ENCODE measurements at places on chromosomes 3 and 15. TPM values are rescaled to one million over a fixed set of nuclear protein-coding genes. Genes with fewer than 3 reads are reported as not detected.

MKRN2OS gene
- 1.7 TPM for total RNA-seq

DNA sequence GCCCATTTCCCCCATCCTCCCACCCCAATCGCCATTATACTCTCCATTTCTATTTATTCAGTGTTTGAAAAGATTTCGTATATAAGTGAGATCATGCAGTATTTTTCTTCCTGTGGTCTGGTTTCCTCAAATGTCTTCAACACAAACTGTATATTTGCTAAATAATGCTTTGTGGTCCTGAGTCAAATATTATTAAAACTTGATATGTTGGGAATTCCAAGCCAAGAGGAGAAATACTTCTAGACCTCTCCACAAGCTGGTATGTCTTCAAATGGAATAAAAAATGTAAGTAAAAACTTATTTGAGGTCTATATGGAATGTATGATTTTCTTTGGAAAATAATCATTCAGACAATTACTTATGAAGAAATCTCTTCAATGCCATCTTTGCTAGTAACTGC lies 122.5 kb upstream of the TSC22D2 start:
- H3K36me3 ChIP-seq: no peaks in the 10 kb centered on the region
- H3K27ac ChIP-seq: no peak overlapping the region
- no peak for DNase-seq
- H3K27me3 ChIP-seq: no peaks in the 10 kb centered on the region
- H3K4me3 ChIP-seq: no peak overlapping the region
- H3K4me1 ChIP-seq: peaks cover 12% of the 10 kb centered on the region

STAB1 gene
- 0.63 TPM for total RNA-seq

- no peak overlapping the region for H3K4me3 ChIP-seq
- no peaks in the 10 kb centered on the region for H3K36me3 ChIP-seq
- peak; percentile 34 for DNase-seq
- H3K27me3 ChIP-seq: no peaks in the 10 kb centered on the region
- no peak overlapping the region for H3K27ac ChIP-seq
These were observed 25.1 kb upstream of the CSTA start for GRCh38 chr3:122299872-122300460.

DNA sequence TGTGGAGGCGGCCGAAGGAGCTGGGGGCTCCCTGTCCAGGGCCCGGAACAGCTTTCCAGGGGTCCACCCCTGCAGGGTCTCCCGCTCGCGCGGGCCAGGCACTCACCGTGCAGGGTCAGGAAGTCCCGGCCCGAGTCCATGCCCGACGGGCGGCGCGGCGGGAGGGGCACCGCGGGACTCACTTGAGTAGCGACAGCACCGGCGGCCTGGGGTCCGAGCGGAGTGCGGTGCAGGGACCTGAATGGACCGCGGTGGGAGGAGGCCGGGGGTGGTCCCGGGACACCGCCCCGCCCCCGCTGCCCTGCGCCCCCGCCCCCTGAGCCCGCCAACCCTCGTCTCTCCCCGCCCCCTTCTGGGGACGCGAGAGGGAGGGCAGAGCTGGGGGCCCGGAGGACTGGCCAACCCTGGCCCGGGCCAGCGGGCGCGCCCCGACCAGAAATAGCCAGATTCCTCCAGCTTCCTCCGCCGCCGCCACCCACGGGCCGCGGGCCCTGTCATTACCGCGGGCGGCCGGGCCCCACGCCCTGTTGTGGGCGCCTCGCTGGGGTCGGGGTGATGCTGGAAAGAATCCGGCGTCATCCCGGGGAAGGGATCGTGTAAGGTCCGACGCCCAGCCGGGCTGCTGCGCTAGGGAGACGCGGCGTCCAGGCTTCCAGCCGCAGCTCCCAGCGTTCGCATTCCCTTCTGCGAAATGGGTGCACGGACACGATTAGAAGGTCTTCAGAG lies at the start of gene PLCD1:
Gene PLCD1, minus strand, starts transcription at position 243 of the 726 bp plus-strand sequence. Its CDS starts 103 bp downstream, at position 140.
- peaks cover 24% of the 10 kb centered on the region for H3K4me1 ChIP-seq
- H3K4me3 ChIP-seq: no peak within 1 kb of the TSS
- peak within 1 kb of the TSS; percentile 63 for H3K27ac ChIP-seq
- no peaks in the 10 kb centered on the region for H3K27me3 ChIP-seq
- no peaks in the 10 kb centered on the region for H3K36me3 ChIP-seq

ACSBG1 gene
- not detected for total RNA-seq

DNA sequence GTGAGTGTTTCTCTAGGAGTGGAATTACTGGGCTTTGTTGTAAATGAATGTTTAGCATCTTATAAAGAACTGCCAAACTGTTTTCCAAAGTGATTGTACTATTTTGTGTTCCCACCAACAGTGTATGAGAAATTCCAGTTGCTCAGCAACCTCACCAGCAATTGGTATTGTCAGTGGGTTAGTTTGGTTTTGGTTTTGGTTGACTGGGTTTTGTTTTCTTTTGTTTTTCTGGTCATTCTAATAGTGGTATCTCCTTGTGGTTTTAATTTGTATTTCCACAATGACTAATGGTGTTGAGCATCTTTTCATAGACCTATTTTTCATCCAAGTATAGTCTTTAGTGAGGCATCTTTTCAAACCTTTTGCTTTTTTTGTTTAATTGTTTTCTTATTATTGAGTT lies 27.1 kb downstream of the FILIP1L start:
- no peak for DNase-seq
- no peaks in the 10 kb centered on the region for H3K27me3 ChIP-seq
- H3K4me3 ChIP-seq: no peak overlapping the region
- H3K4me1 ChIP-seq: peaks cover 55% of the 10 kb centered on the region
- H3K27ac ChIP-seq: peak overlapping the region; percentile 78

- no peak for DNase-seq
- H3K36me3 ChIP-seq: no peaks in the 10 kb centered on the region
- H3K27ac ChIP-seq: no peak overlapping the region
- no peak overlapping the region for H3K4me3 ChIP-seq
These were observed 96.8 kb downstream of the OSBPL10 start for GRCh38 chr3:31884251-31884650.

GRCh38 chr3:106025151-106025722 lies 156.4 kb upstream of the CBLB start:
- no peak for DNase-seq
- H3K27me3 ChIP-seq: no peaks in the 10 kb centered on the region
- H3K4me3 ChIP-seq: no peak overlapping the region
- H3K4me1 ChIP-seq: no peaks in the 10 kb centered on the region
- H3K36me3 ChIP-seq: no peaks in the 10 kb centered on the region
- peak overlapping the region; percentile 14 for H3K27ac ChIP-seq

DNA sequence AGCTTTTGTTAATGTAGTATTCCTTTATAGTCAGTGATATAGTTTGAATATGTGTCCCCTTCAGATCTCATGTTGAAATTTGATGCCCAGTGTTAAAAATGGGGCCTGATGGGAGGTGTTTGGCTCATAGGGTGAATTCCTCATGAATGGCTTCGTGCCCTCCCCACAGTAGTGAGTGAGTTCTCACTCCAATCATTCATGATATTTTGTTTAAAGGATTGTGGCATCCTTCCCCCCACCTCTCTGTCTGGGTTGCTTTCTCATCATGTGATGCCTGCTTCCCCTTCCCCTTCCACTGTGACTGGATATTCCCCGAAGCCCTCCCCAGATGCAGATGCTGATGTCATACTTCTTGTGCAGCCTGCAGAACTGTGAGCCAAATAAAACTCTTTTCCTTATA lies 649.8 kb upstream of the NR2F2 start:
- no peaks in the 10 kb centered on the region for H3K4me1 ChIP-seq
- no peak for DNase-seq
- H3K36me3 ChIP-seq: no peaks in the 10 kb centered on the region
- H3K27me3 ChIP-seq: no peaks in the 10 kb centered on the region
- H3K4me3 ChIP-seq: no peak overlapping the region

DNA sequence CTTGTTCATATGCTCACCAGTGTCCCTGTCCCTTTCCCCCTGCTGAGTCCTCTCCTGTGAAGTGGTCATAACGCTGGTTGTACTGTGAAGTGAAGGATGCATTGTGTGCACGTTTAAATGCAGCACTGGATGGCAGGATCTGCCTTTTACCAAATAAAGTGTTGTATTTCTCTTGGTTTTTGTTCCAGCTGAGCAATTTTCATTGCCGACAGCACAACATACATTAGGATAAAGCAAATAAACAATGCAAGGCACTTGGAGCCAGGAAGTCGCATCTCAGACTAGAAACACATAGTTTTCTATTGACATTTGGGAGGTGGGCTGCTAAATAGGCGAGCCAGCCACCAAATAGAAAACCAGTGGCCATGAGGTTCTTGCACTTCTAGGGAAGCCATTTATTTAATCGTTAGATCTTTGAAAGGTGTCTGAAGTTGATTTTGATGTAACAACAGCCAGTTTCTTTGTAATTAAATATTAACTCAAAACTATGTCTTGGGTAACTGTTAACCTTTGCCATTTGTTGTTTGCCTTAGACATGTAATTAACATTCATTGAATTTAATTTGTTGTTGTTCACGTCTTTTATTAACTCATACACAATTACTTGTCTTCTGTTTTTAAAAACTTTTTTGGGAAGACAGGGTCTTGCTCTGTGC lies 185.3 kb downstream of the FNDC3B start:
- no peak overlapping the region for H3K27ac ChIP-seq
- H3K4me1 ChIP-seq: peaks cover 6% of the 10 kb centered on the region
- H3K36me3 ChIP-seq: no peaks in the 10 kb centered on the region

DNA sequence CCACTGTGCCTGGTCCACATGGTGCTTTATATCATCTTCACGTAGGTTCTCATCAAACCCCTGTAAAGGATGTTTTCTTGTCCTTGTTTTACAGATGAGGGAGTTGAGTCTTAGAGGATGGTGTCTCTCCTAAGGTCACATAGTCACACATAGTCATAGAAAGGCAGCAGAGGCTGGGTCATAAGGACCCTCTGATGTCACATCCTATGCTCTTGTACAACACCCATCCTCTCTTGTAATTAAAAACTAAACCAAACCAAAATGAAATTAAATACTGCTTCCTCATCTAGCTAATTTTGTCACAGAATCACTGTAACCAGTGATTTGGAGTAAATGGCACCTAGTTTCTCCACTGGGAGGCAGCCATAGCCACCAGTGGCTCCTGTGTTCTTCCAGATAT lies 21.8 kb upstream of the ATP1B3 start:
- no peak overlapping the region for H3K27ac ChIP-seq
- no peak overlapping the region for H3K4me3 ChIP-seq
- H3K4me1 ChIP-seq: no peaks in the 10 kb centered on the region
- H3K27me3 ChIP-seq: no peaks in the 10 kb centered on the region
- DNase-seq: no peak

- no peak overlapping the region for H3K27ac ChIP-seq
- H3K36me3 ChIP-seq: peaks cover 1% of the 10 kb centered on the region
These were observed 72.3 kb downstream of the BLM start for GRCh38 chr15:90789462-90789861.

- H3K27ac ChIP-seq: no peak overlapping the region
- no peak overlapping the region for H3K4me3 ChIP-seq
- H3K36me3 ChIP-seq: no peaks in the 10 kb centered on the region
- no peaks in the 10 kb centered on the region for H3K27me3 ChIP-seq
These were observed 353.7 kb downstream of the RSL24D1 start for GRCh38 chr15:54843006-54843405.

DNA sequence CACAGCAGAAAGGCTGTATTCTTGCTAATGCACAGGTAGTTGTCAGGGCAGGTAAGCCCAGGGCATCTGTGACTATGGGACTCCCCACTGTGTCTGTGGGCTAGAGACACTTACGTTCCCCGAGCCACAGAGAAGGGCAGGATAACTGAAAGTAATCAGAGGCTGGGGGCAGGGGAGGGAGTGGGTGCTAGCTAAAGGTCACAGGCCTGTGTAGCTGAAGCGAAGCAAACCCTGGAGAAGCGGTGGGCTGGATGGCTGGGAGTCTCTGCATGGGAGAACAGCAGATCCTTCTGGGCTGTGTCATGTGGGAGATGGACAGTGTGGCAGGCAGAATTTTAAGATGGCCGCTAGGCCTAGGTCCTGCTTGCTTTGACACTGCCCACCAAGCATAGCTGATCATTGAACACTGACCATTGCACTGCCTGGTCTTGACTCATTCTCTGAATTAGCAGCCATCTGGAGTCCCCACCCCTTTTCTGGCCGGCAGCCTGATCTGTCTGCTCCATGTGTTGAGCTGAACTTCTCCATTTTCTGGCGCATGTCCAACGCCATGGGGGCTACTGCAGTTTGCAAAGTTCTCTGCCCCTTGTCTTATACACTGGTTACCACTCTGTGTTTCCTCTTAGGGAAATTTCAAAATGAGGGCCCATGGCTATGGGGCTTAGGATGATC lies 110.0 kb downstream of the DGKG start:
- DNase-seq: no peak
- no peaks in the 10 kb centered on the region for H3K36me3 ChIP-seq
- H3K4me3 ChIP-seq: no peak overlapping the region
